ENCODE measurements at places on chromosomes 7 and 10. TPM values are rescaled to one million over a fixed set of nuclear protein-coding genes. Genes with fewer than 3 reads are reported as not detected.

GRCh38 chr10:22483132-22483531, 137.8 kb downstream of the SPAG6 start:
- H3K27me3 ChIP-seq = no peaks in the 10 kb centered on the region
- H3K4me1 ChIP-seq = no peaks in the 10 kb centered on the region
- DNase-seq = no peak
- H3K36me3 ChIP-seq = no peaks in the 10 kb centered on the region
- H3K27ac ChIP-seq = no peak overlapping the region
- no peak overlapping the region for H3K4me3 ChIP-seq

DNA sequence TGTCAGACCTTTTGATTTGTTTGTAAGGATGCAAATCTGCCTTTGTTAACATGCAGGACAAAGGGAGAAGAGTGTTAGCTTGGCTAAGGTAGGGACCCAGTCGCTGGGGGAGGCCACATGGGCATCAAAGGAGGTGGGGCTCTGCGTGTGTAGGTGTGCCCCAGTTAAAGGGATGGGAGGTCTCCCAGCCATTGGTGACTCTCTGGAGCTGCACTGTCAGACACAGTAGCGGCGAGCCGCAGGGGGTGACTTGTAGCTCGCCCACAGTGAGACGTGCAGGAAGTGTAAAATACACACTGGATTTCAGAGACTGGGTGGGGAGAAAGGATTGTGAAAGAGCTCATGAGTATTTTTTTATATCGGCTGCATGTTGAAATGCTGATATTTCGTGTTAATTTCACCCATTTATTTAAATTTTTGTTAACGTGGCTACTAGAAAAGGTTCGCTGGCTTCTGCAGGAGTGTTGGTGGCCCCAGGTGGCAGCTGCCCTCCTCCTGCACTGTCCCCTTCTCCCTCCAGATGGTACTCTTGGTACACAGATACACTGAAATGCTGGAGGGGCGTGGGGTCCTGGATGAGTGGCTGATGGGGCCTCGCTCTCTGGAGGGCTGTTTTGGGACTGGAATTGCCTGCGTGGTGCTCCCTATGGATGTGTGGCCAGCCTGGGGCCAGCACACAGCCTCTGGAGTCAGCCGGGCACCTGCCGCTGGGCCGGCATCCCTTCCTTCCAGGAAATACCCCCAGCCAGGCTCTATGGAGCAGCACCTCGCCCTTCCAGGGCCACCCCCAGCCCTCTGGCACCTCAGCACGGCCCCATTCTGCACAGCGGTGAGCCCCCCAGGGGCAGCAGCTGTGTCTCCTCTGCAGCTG, 59.2 kb downstream of the LHPP start:
- H3K4me1 ChIP-seq = no peaks in the 10 kb centered on the region
- no peak for DNase-seq

- H3K27me3 ChIP-seq = no peaks in the 10 kb centered on the region
- no peak overlapping the region for H3K27ac ChIP-seq
- H3K4me3 ChIP-seq = no peak overlapping the region
- no peaks in the 10 kb centered on the region for H3K4me1 ChIP-seq
Observed at GRCh38 chr10:62261666-62262065, 7.0 kb downstream of the RTKN2 start.

- H3K4me1 ChIP-seq = peaks cover 60% of the 10 kb centered on the region
- H3K27me3 ChIP-seq = no peaks in the 10 kb centered on the region
- no peaks in the 10 kb centered on the region for H3K36me3 ChIP-seq
- H3K4me3 ChIP-seq = no peak overlapping the region
- H3K27ac ChIP-seq = peak overlapping the region; percentile 63
Observed at GRCh38 chr7:77352665-77353406, 63.3 kb downstream of the GSAP start.

DNA sequence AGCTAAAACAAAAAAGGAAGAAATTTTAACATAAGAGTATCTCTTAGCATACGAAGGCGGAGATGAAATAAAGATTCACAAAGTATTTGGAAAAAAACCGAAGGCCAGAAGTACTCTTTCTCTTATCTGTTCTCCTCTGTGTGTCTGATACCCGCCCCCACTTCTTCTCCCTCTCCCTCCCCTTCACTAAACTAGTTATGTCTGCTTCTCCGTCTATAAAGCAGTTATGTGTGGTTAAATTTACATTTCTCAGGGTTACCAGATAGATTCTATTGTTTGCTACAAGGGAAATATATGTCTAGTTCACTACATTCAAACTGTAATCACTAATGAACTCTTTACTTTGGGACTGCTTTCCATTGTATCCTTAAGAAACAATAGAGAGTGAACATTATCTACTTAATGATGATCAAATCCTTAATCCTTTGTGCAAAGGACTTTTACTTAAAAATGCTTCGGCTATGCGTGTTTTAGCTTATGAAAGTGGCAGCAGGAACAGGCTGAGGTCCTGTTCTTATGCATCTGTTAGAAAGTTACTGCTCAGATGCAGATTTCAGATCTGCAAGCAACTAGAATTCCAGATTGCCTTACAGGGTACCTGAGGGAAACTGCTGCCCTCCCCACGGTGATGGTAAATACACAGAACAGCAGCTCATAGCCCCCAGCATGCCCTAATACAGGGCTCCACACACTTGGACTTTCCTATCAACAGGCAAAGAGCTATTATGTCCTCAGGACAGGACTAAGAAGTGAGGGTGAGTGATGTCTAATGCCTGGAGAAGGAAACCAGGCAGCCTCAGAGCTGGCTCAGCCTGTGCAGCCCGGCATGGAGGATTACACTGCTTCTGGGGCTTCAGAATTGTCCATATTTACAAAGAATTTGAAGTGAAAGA, 273.3 kb downstream of the FZD1 start:
- no peak overlapping the region for H3K4me3 ChIP-seq
- no peaks in the 10 kb centered on the region for H3K27me3 ChIP-seq
- no peak overlapping the region for H3K27ac ChIP-seq
- DNase-seq = no peak

- peaks cover 11% of the 10 kb centered on the region for H3K36me3 ChIP-seq
- DNase-seq = no peak
Observed at GRCh38 chr7:106278695-106279094, 6.1 kb downstream of the NAMPT start.

GRCh38 chr10:30007406-30007805, 52.0 kb downstream of the JCAD start:
- no peak for DNase-seq
- H3K27ac ChIP-seq = no peak overlapping the region
- no peaks in the 10 kb centered on the region for H3K4me1 ChIP-seq
- H3K27me3 ChIP-seq = peaks cover 41% of the 10 kb centered on the region

HHEX gene
- 3.7 TPM for total RNA-seq

PTF1A gene
- not detected for total RNA-seq

LRRC17 gene
- 0.36 TPM for total RNA-seq

POM121 gene
- total RNA-seq = 68.6 TPM

NUTM2A gene
- total RNA-seq = 3.1 TPM

GARIN1A gene
- total RNA-seq = 3.7 TPM

All from T-cell (primary cell).